ENCODE measurements at places on chromosomes 13 and 19. TPM values are rescaled to one million over a fixed set of nuclear protein-coding genes. Genes with fewer than 3 reads are reported as not detected.
A peak's percentile ranks its signal among the peaks of the same experiment; 100 is the strongest.

DNA sequence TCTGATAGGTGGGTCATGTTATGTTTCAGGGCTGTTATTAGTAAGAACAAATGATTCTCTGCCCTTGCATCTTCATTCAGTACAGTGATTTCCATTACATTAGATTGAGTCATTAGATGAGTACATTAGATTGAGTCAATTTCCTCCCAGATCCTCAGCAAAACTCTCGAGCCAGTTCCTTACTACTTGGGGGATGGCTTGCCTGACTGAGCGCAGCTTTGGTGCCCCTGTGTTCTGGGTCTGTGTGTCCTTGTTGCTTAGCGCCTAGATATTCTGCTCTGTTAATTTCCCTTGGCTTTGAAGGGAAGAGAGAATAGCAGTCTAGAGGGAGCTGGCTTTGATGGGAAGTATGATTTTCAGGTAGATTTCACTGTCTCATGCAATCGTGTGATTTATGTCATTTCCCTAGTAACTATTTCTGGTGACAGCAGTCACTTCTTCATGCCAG is 19.1 kb upstream of the SCEL start:
- DNase-seq, result no peak

The CCDC194 gene
- total RNA-seq, result not detected

The ELF1 gene
- total RNA-seq, result 63.4 TPM

DNA sequence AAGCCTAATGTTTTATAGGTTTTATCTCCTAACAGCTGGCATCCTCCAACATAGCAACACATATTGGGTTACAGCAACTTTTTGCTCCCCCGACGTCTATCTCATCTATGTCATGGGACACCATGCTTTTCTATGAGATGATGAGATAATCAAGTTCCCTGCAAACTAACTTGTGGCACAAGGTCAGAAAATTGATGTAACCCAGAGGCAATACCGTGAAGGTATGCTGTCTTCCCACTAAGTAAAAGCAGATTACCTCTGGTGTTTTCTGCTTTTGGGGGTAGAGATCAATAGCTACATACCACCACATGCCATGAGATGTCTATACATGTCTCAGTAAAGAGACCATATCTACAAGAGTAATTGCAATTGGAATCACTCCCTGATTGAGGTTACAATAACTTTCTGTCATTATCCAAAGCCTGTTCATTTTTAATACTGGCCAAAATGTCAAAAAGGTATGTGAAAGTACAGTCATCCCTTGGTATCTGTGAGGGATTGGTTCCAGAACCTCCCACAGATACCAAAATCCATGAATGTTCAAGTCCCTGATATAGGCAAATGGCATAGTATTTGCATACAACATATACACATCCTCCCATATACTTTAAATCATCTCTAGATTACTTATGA is 131.3 kb downstream of the CYSLTR2 start:
- no peak for DNase-seq

DNA sequence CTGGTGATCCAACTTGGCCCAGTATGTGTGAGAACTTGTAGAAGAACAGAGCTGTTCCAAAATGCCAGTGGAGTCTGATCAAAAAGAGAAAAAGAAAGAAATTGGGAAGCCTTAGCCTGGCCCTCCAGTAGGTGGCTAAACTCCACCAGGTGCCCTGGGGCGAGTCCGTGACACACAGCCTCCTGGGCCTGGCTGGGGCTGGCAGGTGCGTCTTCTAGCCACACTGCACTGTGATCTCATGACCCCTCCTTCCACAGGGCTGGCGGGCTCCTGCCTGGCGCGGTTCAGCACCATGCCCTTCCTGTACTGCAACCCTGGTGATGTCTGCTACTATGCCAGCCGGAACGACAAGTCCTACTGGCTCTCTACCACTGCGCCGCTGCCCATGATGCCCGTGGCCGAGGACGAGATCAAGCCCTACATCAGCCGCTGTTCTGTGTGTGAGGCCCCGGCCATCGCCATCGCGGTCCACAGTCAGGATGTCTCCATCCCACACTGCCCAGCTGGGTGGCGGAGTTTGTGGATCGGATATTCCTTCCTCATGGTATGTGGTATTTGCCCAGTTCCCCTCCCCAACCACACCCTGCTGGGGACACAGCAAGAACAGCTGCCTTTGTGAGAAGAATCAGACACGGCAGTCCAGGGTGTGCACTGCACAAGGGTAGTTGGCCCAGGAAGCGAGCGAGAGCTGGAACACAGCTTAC is 53.7 kb downstream of the RAB20 start:
- peak; percentile 65 for DNase-seq

DNA sequence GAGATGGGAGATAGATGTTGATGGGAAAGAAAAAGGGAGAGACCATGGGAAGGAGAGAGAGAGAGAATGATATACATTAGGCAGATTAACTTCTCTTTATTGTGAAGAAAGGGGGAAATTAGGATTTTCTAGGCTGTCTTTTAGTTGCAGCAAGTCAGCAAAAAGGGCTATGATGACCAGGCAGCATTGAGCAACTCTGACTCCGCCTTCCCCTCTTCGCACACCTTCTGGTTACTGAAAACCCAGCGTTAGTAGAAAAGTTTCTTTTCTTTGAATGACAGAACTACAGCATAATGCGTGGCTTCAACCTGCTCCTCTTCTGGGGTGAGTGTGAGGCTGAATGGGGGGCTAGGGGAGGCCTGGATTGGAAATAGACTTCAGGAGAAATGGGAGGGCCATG is at the start of gene ADGRE1:
Gene ADGRE1, plus strand, starts transcription at position 264 of the 400 bp plus-strand sequence. Its CDS starts 30 bp downstream, at position 294.
- DNase-seq, result no peak

DNA sequence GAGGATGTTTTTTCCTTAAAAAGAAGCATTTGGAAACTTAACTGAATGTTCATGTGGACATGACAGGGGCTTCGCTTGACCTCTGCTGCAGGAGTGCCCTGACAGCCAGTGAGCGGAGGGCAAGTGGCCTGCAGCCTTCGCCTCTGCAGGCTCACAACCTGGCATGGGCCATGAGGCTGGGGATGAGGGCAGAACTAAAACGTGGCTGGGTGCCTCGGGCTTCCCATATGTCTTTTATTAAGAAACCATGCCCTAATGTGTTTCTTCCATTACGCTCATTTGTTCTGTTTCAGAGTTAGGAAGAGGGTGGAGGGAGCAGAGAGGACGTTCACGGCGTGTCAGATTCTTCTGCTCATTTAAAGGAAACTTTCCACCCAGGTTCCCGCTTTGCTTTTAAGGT is 2.9 kb downstream of the ARHGEF7 start:
- no peak for DNase-seq

DNA sequence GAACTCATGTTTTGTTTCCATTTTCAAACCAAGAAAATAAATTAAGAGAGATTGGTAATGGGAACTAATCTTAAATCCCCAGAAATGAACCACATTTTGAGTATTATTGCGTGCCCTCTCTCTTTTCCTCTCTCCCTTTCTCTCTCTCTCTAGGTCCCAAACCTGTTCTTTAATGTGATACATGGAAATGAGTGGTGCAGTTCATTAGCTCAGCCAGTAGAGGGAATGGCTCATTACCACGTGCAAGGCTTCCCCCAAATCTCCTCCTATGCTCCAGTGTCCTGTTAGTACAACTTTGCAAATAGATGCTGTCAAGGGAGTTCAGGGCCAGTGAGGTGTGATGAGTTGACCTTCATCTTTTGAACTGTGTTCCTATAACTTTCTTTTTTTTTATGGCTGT is 178.4 kb downstream of the FGF9 start:
- DNase-seq, result peak; percentile 14

DNA sequence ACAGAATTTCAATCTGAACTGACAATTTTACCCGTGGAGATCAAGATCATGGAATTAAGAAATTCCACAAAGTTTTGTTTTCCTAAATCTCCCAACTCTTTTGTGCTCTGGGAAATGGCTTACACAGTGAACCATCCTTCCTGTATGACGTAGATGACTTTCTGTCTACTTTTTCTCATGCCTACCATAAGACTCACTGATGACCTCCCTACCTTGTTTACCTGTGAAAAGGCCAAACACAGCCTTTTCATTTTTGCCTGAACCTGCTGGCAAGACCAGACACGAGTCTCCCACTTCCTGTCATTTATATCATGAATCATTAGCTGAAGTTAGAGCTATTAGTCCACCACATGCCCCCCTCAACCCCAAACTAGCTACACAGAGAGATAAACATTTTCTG is 4.6 kb upstream of the KBTBD6 start:
- DNase-seq, result no peak

- DNase-seq, result no peak
Measured at GRCh38 chr19:1087813-1088415, 7.3 kb downstream of the POLR2E start.
